ENCODE measurements at places on chromosomes 1 and 21.
A peak's percentile ranks its signal among the peaks of the same experiment; 100 is the strongest.

GRCh38 chr1:214632091-214632490, 29.1 kb downstream of the CENPF start:
- DNase-seq, result no peak

DNA sequence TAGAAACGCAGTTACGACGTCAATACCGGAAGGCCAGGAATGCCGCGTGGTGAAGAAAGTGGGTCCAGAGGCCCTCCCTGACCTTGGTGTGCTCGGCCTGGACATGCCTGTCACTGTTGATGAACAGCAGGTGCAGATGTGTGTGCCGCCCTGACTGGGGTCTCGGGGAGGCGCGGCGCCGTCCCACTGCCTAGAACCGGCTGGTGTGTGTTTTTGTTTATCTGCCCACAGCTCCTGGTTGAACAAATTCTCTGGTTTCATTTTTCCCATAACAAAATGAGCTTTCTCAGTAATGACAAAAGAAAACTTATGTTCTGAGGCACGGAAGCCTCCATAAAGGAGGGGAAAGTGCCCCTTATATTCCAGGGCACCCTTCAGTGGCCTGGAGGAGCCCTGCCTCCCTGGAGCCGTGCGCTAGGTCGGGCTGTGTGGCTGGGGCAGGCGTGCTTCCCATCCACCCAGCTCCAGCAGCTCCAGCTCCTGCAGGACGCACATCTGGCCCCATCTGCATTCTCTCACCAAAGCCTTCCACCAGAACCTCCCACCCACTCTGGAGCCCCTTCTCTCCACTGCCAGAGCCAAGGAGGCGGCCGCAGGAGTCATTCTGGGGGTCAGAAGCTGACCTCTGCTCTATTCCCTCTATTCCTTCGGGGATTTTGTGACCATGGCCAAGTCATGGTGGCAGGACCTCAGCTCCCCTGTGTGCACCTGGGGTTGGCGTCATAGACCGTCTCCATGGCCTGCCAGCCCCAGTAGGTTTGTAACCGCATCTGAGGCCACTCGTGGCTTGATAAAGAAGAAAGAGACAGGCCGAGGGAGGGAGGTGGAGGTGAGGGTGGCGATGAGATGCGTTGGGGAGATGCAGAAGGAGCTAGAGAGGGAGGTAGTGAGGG, 20.1 kb upstream of the COL18A1 start:
- peak; percentile 43 for DNase-seq

DNA sequence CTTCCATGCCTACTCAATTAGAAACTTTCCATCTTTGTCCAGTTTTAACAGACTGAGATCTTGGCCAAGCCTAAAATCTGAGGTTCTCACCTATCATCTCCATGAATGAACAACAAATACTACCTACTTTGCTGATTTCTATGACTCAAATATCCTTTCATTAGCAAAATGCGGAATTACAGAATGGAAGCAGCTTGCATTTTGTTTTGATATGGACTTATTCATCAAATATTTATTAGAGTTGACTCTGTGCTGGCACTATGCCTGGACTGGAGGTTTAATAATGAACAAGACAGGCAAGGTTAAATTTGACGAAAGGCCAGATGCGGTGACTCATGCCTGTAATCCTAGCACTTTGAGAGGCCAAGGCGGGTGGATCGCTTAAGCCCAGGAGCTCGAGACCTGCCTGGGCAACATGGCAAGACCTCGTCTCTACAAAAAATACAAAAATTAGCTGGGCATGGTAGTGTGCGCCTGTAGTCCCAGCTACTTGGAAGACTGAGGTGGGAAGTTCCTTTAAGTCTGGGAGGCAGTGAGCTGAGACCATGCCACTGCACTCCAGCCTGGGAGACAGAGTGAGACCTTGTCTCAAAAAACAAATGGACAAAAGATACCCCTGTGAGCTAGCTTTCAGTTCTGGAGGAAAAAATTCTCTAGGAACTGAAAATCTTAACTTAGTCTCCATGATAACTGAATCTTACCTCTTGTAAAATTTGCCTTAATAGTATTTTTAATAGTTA, 29.4 kb upstream of the SOD1 start:
- no peak for DNase-seq

DNA sequence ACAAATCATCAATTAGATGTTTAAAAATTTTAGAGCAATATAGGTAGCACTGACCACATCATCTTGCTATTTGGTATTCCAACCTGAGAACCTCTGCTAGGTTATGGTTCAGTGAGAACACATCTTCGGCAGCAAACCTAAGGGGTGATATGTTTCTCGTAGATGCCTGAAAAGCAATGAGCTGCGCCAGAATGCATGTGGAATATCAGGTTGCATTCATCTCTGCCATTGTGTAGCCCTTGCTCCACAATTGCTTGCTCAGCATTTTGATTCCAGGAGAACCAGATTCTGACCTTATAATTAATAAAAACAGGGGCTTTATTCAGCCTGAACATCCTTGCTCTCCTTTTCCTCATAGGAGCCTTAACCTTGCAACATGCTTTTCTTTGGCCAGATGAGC, 408.1 kb downstream of the USH2A start:
- no peak for DNase-seq

- no peak for DNase-seq
Observed at GRCh38 chr1:80444171-80444570, 1356.6 kb upstream of the ADGRL2 start.

- DNase-seq, result no peak
Observed at GRCh38 chr1:107100331-107100984, 40.4 kb upstream of the NTNG1 start.

DNA sequence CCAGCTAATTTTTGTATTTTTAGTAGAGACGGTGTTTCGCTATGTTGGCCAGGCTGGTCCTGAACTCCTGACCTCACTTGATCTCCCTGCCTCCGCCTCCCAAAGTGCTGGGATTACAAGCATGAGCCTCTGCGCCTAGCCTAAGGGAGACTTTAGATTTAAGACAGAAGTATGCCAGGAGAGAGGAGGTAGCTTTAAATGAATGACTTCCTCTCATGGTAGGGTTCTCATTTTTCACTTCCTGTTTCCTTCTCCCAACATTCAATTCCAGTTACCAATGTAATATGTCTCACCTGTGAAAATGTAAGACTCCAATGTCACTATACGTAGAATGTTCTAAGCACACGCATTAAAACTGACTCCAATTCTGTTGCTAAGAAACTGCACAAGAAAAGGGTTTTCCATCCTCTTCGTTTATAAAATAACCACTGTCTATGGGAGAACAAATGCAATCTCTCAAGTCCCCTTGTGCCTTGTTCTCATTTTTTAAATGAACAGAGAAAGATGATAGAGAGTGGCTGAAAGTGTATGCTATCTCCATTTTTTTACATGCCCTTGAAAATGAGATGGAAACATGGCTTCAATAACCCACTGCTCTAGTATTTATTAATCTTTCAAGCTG, 140.0 kb downstream of the SLC45A1 start:
- no peak for DNase-seq

DNA sequence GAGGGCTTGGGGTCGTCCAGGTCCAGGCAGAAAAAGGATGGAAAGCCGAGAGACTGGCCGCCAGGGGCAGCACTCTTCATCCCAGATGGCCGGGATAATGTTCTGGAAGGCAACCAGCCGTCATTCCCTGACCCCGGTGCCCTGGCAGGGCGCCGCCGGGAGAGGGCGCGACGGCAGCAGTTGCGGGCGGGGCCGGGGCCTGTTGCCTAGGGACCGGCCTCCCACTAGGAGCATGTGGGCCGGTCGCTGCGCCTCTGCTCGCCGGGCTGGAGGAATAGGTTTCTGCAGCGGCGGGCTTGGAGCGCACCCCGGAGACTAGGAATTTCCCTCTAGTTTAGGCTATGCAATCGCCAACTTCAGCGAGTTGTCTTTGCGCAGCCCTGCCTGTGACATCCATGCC, 11.0 kb downstream of the DMRTB1 start:
- DNase-seq, result no peak

DNA sequence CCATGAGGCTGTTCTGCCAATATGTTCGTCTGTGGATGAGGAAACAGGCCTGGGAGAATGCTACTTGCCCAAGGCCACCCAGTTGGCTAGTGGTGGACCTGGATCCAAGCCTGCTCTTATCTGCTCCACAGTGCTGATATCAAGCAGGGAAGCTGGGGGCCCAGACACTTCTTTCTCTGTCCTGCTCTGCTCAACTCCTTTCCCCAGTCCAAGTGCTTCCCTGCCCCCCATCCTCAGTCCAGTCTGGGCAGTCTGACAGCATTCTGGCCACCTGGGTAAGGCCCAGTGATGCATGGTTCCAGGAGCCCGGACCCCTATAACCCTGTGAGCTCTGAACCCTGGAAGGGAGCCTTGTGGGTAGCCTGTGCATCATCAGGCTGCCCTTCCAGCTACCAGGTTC, 4.2 kb upstream of the PAQR7 start:
- no peak for DNase-seq

DNA sequence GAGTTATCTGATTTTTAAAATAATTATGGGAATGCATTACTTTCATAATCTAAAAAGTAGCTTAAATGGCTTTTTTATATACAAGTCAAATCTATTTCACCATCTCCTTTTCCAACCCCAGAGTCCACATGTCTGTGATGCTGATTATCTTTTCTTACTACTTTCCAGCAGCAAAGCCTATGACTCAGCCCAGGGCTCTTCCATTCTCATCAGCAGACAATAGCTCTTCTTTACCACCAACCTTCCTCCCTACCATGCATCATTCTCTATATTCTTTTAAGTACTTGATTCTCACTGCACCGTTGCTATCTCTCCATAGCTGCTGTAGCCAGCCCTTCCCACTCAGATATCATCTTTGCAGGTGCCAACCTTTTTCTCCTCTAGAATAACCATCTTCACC, 61.3 kb downstream of the OVGP1 start:
- DNase-seq, result no peak

- DNase-seq, result peak; percentile 81
Observed at GRCh38 chr1:32963746-32964460, 706 bp downstream of the RNF19B start.

GRCh38 chr1:206512058-206512850, 4.9 kb downstream of the RASSF5 start:
- no peak for DNase-seq

DNA sequence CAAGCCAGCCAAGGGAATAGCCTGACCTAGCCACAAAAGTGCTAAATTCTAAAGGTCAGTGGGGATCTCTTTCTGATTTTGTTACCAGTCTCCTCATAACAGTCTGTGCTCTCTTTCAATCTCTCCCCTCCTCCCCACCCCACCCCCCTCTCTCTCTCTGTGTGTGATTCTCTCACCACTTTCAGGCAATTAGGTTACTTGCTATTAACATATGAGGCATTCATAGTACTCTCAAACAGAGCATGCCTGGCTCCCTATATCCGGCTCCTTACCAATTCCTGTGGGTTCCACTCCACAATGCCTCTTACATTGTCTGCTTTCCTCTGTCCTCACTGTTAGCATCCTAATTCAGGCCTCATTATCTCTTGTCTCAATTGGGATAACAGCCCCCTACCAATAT, 464.3 kb upstream of the DEPDC1 start:
- DNase-seq, result no peak

- no peak for DNase-seq
Observed at GRCh38 chr1:93905734-93906133, 3.5 kb downstream of the GCLM start.

GRCh38 chr1:16138772-16139221, 17.1 kb downstream of the EPHA2 start:
- no peak for DNase-seq

- DNase-seq, result no peak
Observed at GRCh38 chr1:28147264-28148094, 29.0 kb downstream of the PTAFR start.

DNA sequence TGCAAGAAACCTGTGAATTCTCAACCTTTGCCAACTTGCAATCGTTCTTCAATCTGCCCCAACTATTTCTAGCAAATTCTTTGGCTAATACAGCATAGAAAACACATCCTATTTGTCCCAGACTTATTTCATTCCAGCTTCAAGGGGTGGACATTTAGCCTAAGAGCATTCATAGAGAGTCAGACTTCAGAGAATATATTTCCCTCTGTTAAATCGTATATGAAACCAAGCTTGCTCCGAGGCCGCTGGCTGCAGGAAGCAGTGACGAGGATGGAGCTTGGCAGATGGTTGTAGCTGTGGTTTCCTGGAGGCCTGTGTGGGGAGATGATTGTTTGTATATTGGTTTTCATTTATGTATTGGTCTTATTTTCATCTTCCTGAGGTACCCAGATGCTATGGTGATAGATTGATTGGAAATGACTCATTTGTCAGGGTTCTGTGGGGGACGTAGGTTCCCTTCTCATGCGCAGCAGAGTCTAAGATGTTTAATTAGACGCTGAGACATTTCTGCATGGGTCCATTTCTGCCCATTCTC, 26.1 kb downstream of the MAN1C1 start:
- DNase-seq, result no peak

DNA sequence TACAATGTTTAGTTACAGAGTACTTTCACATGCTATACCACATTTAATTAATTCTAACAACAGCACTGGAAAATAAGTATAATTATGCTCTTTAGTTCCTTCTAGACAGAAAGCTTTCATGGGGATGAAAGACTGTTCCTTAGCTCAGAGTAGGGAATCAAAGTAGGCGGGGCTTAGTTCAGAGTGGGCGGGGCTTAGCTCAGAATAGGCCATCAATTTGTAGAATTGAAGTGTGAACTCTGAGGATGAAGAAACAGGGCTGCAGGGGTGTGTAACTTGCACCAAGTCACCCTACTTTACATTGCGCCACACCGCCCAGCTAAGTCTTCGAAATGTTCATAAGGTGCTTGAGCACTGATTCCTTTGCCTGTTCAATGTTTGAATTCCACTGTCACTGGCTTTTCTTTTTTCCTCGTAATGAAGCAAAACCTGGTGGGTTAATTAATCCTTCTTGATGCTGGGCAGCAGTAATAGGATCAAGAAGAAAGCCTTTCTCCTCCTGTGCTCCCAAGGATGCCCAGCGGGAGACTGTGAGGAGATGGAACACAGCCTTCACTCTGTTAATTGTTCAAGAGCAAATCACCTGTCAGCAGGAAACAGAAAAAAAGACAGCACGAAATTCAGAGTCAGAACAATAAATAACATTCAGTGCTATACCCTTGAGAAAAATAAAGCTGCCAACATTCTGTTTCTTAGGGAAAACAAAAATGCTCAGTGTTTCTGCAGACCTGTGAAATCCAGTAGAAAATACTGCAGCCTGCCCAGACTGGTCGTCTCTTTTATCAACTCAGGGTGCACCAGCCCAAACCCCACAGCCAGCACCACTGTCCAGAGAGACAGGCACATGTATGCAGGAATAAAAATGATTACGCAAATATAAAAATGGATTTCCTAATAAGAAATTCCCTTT, 66.5 kb upstream of the CAMK1G start:
- no peak for DNase-seq

- DNase-seq, result no peak
Observed at GRCh38 chr1:48439380-48439779, 32.6 kb downstream of the SPATA6 start.

Measured in cardiac septum (tissue), 1 donor.